Stomach (tissue), 19 donors: ENCODE measurements at places on chromosomes 3 and 15. TPM values are rescaled to one million over a fixed set of nuclear protein-coding genes. Genes with fewer than 3 reads are reported as not detected.

GRCh38 chr3:100697172-100697571 is 12.1 kb upstream of the TFG start:
- no peaks in the 10 kb centered on the region for H3K27me3 ChIP-seq
- H3K4me3 ChIP-seq: no peak overlapping the region
- no peaks in the 10 kb centered on the region for H3K36me3 ChIP-seq
- H3K4me1 ChIP-seq: no peaks in the 10 kb centered on the region

DNA sequence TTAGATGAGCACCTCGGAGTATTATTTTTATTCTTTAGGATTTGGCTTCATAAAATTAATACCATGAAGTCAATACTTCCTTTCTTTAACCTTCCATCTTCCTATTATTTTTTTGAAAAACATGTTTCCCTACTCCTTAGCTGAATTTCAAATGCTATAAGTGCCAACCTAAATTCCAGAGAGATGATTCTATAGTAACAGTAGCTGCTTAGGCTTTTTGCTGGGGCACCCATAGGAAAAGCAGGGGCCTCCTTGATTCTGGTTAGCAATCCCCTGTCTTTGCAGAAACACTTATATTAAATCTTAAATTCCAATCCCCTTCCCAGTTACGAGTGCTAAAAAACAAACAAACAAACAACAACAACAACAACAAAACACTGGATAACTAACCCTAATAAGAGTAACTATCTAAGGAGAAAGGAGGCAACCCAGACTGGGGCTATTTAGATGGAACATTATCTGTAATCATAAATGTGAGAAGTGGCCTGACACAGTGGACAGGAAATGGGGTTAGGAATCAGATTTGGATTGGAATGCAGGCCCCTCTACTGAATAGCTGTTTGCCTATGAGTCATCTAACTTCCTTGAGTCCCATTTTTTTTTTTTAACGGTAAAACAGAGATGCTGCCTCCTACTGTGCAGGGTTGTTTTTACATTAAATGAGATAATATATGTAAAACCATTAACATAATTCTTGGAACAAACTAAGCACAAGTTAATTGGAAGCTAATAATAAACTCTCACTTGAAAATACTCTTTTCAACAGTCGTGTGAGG is 148.1 kb downstream of the WDR72 start:
- no peaks in the 10 kb centered on the region for H3K27me3 ChIP-seq
- H3K27ac ChIP-seq: no peak overlapping the region
- no peaks in the 10 kb centered on the region for H3K36me3 ChIP-seq
- no peak for DNase-seq
- no peak overlapping the region for H3K4me3 ChIP-seq

- H3K27ac ChIP-seq: no peak overlapping the region
- no peaks in the 10 kb centered on the region for H3K4me1 ChIP-seq
- H3K36me3 ChIP-seq: no peaks in the 10 kb centered on the region
- DNase-seq: no peak
Measured at GRCh38 chr15:75832114-75832513, 11.1 kb upstream of the UBE2Q2 start.

DNA sequence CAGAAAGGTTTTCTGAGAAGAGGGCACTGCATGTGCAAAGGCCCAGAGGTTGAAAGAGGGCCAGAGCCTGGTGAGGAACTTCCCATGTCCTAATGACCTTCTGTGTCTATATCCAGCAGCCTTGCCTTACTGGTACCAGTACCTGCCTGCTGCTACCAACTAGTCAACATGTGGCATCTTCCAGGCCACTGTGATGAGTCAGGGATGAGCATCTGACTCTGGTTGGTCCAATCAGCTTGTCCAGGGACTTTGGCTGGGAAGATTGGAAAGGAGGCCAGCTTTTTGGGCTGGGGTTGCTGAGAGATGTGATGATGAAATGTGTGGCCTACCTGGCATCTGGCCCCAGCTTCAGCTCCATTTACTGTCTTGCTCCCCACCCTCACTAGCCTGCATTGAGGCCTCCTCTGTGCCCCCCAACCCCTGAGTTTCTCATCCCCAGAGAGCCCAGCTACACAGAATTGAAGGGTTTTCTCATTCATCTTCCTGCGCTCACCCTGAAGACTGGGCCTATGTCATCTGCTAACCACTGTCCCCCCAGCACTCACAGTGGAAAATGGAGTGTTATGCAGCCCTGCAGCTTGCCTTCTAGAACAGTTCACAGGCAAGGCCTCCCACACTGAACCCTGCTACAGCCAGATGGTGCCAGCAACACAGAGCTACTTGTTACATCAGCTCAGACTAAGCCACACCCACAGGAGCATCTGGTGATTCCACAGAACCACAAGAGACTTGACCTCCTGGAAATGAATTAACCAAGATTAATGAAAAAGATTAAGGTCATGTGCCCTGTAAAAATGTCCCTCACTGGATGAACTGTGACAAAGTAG is 1.3 kb upstream of the TWF2 start:
- no peak for DNase-seq
- no peaks in the 10 kb centered on the region for H3K36me3 ChIP-seq
- H3K4me3 ChIP-seq: peak overlapping the region; percentile 81
- H3K27me3 ChIP-seq: no peaks in the 10 kb centered on the region
- H3K27ac ChIP-seq: no peak overlapping the region

DNA sequence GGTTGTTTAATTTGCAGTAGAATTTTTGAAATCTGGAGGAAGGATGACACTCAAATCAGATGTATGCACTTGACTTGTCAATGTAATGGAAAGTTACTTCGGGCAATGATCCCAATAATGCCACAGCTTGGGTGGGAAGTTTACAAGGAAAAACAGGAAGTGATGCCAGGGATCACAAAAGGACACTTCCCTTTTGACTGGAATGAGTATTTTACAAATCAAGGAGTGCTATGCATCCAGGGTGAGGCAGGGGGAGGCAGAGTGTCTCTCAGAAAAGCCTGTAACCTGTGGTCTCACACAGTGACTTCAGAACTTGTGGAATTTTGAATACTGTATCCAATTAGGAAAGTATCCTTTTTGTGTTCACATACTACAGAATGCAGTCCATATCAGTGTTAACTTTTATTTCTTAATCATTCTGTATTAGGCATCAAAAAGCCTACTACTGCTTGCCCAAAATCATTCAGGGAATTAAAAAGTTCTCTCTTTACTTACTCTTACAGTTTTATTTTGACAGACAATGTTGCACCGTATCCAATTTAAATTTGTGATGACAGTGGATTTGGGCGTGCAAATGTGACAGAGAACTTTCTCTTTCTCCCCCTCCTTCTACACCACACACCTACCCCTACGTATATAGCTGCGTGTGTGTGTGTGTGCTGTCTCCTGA is 445.1 kb downstream of the MECOM start:
- H3K36me3 ChIP-seq: no peaks in the 10 kb centered on the region
- peaks cover 13% of the 10 kb centered on the region for H3K4me1 ChIP-seq
- H3K27me3 ChIP-seq: no peaks in the 10 kb centered on the region

DNA sequence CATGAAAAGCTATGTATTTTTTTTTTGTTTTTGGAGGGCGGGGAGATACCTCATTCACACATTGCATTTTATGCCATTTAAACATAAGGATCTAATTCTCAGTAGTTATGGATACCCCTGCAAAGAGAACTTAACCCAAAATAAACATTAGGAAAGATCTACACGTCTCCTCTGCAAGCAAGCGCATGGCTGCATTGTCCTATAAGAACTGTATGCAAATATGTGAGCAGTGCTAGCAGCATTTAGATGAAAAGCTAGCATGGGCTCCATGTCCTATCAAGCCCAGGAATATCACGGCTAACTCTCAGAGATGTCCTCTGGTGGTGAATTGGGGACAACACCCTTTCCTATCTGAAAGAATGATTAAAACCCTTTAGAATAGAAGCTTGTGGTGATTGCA is 292.8 kb downstream of the MEX3B start:
- H3K27ac ChIP-seq: no peak overlapping the region
- peaks cover 15% of the 10 kb centered on the region for H3K4me1 ChIP-seq
- no peak for DNase-seq

DNA sequence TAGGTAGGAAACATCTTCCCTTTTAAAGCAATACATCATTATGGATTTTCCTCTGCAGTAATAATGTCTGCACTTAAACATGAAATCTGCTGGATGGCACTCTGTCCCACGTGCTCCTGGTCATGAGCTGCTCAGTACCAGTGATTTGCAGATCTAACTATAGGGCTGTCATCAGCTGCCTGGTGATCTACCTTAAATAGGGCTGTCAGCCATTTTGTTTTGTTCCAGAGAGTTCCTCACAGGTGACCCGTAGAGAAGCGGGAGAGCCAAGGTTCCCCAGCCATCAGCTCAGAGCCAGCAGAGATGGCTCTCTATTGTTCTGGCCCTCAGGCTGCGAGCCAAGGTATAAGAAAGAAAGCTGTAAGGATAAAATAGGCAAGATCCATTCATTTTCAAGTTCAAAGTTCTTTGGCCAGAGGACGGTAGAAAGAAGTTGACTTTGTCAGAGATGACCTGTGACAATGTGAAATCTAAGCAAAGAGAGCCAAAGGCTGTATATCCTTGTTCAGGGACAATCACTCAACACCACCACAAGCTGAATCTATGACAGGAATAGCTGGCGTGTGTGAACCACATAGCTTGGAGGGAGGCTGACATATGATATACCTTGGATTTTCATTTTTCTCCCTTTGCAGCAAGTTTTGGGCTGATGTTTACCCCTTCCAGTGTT is 156.5 kb downstream of the RYR3 start:
- DNase-seq: no peak
- H3K4me3 ChIP-seq: no peak overlapping the region
- no peak overlapping the region for H3K27ac ChIP-seq
- no peaks in the 10 kb centered on the region for H3K27me3 ChIP-seq

- H3K36me3 ChIP-seq: no peaks in the 10 kb centered on the region
- H3K27ac ChIP-seq: peak overlapping the region; percentile 24
- no peak for DNase-seq
- H3K4me3 ChIP-seq: no peak overlapping the region
Measured at GRCh38 chr15:91861223-91861622, 7.7 kb downstream of the SLCO3A1 start.

- no peak overlapping the region for H3K27ac ChIP-seq
- no peaks in the 10 kb centered on the region for H3K27me3 ChIP-seq
- no peak overlapping the region for H3K4me3 ChIP-seq
- H3K36me3 ChIP-seq: no peaks in the 10 kb centered on the region
- no peaks in the 10 kb centered on the region for H3K4me1 ChIP-seq
Measured at GRCh38 chr15:100124936-100125335, 216.8 kb downstream of the ADAMTS17 start.

- no peaks in the 10 kb centered on the region for H3K36me3 ChIP-seq
- no peaks in the 10 kb centered on the region for H3K4me1 ChIP-seq
- no peak overlapping the region for H3K4me3 ChIP-seq
- no peak overlapping the region for H3K27ac ChIP-seq
Measured at GRCh38 chr3:159989973-159990846, 1.6 kb downstream of the IL12A start.

GRCh38 chr3:9916346-9916733 is 558 bp upstream of the IL17RC start:
- DNase-seq: no peak
- H3K4me3 ChIP-seq: peak overlapping the region; percentile 58
- peak overlapping the region; percentile 92 for H3K27ac ChIP-seq
- H3K27me3 ChIP-seq: no peaks in the 10 kb centered on the region
- H3K36me3 ChIP-seq: peaks cover 20% of the 10 kb centered on the region
- H3K4me1 ChIP-seq: peaks cover 74% of the 10 kb centered on the region

The STT3B gene
- 148 TPM for total RNA-seq

The PLCL2 gene
- total RNA-seq: 14.3 TPM

The AADAC gene
- total RNA-seq: 54.7 TPM

The CCDC39 gene
- total RNA-seq: not detected

The ISLR gene
- total RNA-seq: 44.6 TPM
